ENCODE measurements at places on chromosomes 3 and 15.

DNA sequence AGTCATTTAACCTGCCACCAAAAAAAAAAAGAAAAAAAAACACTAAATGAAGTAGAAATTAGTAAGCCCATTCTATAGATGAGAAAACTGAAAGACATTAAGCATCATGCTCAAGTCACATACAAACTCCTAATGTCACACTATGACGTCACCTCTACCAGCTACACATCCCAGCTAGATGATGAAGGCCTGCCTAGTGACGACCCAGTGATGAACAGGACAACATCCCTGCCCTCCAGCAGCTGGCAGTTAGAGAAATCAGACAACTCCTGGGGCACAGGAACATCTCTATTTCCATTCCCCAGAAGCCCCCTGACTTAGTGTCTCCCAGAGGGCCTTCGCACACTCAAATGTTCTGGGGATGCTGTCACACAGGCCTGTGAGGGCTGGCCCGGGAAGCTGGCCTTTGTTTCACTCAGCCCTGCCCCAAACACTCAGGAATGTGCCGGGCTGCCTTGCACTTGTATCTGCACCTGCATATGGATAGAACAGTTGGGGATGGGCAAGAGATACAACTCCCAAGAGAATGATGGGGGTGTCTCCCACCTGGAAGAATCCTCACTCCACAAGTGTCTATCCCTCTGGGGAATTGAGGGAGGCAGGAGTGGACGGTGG lies 7.0 kb upstream of the HAPLN3 start:
- DNase-seq = no peak

DNA sequence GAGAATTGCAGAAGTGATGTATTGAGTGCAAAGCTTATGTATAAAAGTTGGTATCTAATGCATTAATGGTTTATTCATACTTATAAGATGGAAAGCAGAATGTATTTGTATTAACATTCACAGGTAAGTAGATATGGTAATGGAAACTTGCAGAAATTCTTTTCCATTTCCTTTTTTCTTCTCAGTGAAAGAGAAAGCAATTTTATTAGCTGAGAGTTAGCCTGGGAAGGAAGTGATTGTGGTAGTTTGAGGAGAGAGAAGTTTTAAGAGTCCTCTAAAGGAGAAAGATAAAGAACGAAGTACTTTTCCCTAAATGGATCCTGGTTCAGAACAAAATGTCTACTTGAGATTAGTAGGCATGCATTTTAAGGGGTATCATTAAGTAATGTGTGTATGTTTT lies 60.1 kb upstream of the OSTN start:
- DNase-seq = no peak

- DNase-seq = no peak
Measured at GRCh38 chr3:152319256-152319655, 50.5 kb downstream of the MBNL1 start.

- DNase-seq = peak; percentile 23
Measured at GRCh38 chr3:148459931-148460513, 237.7 kb upstream of the AGTR1 start.

DNA sequence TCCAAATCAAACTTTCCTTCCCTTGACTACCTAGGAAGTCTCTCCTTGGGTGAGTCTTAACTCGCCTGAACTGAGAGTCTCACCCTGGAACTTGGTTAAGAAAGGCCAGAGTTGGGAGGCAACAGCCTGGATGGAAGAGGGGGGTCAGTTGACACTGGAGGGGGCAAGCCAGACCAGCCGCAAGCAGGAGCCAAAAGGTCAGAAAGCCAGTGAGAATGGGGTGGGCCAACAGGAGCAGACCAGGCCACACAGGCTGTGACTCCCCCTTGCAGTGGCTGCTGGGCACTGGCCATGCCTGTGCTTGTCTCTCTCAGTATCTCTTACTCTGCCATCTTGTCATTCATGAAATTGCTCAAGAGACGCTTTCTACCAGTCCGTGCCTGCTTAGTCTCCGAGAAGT lies 32.9 kb downstream of the CRTC3 start:
- no peak for DNase-seq

GRCh38 chr3:179450901-179451264 lies 387 bp downstream of the GNB4 start:
- peak; percentile 51 for DNase-seq

DNA sequence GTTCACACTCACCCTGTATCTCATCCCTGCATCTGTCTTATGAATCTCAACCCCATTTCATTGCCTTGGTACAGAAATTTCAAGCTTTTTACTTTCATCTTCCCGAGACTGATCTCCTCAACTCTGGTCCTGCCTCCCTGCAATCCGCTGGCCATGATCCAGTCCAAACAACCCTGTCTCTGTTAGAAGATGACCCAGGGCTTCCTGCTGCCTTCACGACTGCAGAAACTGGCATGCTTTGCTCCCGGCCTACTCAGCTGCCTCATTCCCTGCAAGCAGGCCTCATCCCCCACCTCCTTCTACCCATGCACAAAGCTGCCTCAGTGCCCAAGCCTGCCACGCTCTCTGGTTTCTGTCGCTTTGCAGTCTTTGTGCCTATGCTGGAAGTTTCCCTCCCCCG lies 12.4 kb downstream of the HES1 start:
- peak; percentile 70 for DNase-seq

DNA sequence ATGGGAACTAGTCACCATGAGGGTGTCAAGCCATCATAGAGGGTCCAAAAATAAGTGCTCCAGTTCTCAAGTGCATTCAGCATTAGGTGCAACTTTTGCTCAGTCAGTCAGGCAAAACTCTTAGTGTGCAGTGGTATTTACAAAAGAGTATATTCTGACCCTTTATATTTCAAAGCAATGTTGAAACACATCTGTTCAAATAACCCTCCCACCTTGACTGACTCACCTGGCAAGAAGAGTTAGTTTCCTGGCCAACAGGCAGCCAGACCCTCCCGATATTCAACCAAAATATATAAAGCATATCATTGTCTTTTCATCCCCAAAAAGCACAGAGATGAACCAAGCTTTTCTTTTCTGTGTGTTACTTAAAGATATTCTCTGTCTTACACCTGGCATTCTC lies 7.6 kb upstream of the COL8A1 start:
- no peak for DNase-seq

GRCh38 chr3:134464064-134464688 lies 21.6 kb downstream of the ANAPC13 start:
- DNase-seq = peak; percentile 100

DNA sequence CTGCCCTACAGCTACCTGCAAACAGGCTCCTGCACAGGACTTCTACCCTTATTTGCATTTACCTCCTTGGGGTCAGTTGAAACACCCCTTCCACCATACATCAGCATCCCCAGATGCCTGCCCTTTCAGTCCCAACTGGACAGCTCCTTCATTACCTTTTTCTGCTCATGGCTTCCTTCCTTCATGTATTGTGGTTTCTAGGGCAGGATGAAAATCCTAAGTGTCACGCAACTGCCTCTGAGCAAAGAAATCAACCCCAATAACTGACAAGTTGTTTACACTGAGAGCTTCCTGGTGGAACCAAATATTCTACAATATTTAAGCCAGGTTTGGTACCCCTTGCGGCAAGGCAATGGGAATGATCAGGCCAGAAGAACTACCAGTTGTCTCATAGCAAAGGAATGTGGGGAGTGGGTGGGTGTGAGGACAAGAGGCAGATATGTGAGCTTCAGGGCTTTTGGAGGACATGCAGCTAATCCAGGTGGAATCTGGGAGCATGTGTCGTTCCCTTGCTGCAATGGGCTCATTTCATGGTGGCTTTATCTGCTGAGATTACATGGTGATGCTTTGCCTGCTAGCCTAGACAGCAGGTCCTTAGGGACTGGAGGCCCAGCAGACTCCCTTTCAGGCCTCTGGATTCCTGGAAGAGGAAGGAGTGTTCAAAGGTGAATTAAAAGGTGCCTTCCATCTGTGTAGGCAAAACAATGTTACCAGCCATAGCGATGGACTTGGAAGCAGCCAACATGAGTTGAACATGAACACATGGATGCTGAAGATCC lies 34.9 kb downstream of the PPCDC start:
- no peak for DNase-seq

- no peak for DNase-seq
Measured at GRCh38 chr3:108408883-108409799, 101.3 kb downstream of the MYH15 start.

GRCh38 chr3:196012481-196012880 lies 69.4 kb downstream of the TFRC start:
- peak; percentile 49 for DNase-seq

DNA sequence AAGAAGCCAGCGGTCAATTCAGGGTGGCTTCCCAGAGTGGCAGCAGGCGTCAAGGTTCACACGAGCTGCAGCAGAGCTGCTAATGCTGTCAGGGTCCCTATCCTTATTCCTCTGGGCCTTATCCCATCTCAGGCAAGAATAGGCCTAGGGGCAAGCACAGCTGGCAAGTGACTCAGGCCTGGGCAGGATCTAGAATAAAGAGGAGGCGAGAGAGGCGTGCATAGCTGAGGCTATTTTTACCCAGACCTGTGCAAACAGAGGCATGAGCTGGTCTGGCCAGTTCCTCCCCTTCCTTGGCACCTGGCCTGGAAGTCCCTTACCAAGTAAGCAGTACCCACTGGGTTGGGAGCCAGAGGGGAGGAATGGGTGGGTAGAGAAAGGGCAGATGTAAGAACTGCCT lies 12.2 kb upstream of the VIPR1 start:
- peak; percentile 70 for DNase-seq

DNA sequence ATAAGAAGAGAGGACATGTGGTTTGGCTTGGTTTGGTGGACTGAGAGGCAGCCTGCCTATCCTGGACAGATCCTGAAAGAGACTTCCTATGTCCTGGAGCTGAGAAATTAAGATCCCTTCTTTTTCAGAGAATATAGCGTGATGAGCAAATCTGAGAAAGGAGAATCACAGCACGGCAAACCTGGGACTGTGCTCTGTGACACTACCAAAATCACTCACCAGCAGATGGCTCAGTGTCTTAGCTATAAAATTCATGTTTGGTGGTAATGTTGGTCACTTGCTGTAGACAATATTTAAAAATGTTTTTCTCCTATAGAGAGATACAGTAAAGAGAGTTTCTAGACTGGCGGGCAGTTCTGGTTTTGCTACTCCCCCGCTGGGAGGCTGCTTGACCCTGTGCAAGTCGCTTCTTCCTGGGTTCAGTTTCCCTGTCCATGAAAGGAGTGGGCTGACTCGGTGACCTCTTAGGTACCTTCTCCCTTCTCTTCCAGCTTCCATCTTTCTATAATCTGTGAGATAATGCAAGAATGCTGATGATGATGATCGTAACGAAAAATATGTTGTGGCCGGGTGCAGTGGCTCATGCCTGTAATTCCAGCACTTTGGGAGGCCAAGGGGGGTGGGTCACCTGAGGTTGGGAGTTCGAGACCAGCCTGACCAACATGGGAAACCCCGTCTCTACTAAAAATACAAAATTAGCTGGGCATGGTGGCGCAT lies 7.6 kb upstream of the HES1 start:
- peak; percentile 26 for DNase-seq

DNA sequence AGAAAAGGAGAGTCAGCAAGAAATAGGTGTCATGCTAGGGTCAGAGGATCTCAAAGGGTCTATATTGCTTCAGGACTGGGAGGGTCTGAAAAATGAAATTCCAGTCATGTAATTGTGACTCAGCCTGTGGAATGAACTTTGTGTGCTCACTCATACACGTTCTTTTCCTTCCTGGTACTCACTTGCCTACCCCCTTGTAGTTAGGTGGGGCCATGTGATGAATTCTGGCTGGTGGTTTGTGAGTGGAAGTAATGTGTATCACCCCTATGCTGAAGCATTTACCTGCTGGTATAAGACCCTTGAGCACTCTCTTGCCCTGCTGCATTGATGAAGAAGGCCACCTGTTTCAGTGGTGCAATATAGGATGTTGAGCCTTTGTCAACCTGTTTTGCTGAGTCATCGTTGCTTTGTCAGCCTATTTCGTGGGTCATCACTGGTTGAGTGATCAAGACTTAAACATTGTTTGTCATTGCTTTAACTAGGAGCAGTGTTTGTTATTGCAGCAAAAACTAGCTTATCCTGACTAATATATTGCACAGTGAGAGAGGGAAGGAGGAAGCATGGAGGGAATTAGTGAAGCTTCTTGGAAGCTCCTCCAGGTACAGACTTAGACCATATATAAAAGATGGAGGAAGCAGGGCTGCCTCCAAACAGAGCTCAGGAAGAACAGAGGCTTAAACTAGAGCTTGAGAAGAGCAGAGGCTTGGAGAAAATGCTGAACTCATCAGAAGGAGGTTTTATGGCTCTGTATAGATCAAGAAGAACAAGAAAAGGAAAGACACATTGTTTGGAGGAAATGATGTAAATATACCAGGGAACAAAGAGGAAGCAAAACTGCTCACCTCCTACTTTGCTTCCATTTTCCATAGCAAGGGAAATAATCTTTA lies 28.9 kb downstream of the TLNRD1 start:
- DNase-seq = peak; percentile 39

- no peak for DNase-seq
Measured at GRCh38 chr3:24498391-24498790, 3.7 kb upstream of the THRB start.

DNA sequence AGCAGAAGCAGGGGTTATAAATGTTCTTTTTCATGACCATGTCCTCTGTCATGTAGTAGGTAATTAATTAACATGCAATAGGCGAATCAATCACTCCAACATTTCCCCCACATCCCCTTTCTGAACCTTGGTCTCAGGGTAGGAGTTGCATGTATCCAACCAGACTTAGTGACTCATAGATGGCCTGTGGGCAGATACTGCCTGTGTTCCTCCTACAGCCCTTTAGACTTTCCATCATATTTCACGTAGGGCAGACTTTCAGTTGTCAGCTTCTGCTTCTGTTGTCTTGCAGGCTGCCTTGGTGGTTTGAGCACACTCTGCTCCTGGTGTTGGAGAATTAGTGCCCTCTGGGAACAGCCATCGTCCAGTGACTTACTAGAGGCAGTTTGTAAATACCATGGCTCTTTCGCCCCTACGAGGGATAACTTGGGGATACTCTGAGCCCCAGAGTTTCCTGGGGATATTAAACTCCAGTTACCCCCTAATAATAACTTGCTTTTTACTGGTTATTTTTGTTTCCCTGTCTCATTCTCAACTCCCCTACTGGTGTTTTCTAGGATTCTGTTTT lies 244.4 kb downstream of the EDEM1 start:
- no peak for DNase-seq

DNA sequence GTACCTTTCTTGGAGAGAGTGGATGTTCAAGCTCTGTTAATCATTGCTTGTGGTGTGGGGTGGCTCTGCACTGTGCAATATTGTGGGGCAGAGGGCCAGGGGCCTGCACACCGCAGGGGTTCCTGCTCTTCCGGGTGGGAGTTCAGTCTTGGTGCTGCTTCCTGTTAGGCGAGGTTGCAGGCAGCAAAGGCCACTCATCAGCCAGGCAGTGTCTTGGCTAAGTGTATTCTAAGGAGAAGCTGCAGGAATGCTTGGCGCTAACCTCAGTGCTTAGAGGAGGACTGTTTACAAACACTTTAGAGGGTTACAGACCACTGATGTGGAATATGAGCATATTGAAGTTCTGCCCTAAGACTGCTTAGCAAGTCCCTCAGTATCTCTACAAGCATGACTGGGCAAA lies 81.7 kb downstream of the CEP63 start:
- no peak for DNase-seq
